ENCODE measurements at places on chromosomes 7 and 10.

GRCh38 chr7:7054252-7054830, 128.0 kb upstream of the C1GALT1 start:
- no peak for DNase-seq

GRCh38 chr7:133682364-133683181, 429.7 kb downstream of the EXOC4 start:
- DNase-seq = no peak

DNA sequence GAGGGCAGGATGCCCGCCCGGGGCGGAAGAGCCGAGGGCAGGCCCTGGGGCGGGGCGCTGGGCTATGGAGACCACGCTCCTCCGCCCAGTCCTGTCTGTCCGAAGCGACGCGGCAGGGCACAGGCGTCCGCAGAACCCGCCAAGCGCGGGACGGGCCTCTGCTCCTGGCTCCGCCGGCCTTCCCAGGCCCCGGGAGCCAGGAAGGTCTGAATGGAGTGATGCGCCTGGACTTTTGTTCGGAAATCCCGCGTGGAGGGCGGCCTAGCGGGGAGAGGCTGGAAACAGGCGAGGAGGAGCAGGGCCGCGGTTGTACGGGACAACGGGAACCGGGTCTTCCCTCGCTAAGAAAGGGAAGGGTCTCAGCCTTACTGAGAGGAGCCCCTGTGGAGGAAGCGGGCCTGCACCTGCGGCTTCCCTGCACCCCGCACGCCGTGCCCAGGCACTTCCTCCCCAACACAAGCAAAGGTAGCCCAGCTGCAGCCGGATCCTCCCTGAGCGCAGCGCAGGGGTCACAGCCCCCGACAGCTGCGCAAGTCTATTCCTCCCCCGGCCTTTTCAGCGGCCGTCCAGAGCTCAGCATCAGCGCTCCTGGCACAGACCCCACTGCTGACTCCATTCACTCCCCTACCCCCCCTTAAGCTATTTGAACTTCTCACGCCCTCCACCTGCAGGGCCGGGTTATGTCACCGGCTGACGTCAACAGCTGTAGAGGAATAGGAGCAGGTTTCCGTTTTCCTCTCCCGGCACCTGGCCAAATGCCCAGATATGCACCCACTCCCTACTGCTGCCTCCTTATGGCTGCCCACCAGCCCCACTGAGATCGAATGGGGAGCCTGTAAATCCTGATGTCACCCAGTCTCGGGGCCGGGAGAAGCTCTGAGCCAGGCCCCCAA, 143.2 kb upstream of the RET start:
- DNase-seq = peak; percentile 51

- no peak for DNase-seq
Measured at GRCh38 chr10:98619446-98619845, 172.7 kb upstream of the HPS1 start.

DNA sequence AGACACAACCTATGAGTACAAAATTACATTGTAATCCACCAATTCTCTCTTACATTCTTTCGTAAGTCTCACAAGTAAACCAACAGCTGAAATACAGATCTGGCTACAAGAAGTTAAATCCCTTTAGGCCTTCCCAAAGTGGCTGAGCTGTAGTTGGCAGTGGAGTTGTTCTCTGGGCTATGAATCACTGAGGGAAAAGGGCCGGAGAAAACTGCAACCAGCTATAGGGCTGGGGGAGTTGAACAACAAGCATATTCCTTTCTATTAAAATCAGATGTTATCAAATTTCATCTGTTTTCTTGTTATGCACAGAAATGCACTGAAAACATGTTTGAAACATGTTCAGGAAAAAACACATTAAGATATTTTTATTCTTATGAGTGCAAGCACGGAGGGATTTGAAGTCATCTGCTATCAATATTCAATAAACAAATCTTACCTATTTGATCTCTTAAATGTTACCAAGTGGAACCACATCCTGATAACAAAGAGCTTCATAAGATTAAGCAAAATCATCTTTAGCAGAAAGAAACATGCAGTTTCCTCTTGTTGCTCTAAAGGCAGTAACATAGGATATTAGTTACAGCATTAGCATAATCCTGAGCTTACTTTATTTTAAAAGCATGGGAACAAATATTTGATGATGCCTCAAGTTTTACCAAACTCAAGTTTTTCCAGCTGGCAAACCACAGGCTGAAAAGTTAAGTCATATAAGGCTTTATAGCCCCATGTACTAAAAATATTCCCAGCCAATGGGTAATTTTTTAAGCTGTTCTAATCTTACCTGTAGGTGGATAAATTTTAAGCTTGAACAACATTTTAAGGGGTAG, 212.7 kb downstream of the TAX1BP1 start:
- DNase-seq = peak; percentile 28

DNA sequence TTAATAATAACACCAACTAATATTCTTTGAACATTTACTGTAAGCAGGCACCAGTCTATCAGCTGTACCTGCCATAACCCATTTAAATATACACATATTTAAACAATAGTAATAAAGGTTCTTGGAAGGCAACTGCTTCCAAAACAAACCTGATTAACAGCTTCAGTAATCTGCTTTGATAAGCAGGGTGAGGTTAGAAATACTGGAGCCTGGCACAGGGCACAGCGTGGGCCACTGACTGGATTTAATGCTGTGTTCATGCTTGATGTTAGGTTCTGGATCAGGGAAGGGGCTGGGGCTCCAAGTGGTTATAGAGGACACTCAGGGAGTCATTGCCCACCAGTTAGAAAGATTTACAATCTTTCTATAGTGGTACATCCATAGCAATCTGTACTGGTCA, 10.9 kb upstream of the C10orf120 start:
- DNase-seq = no peak

DNA sequence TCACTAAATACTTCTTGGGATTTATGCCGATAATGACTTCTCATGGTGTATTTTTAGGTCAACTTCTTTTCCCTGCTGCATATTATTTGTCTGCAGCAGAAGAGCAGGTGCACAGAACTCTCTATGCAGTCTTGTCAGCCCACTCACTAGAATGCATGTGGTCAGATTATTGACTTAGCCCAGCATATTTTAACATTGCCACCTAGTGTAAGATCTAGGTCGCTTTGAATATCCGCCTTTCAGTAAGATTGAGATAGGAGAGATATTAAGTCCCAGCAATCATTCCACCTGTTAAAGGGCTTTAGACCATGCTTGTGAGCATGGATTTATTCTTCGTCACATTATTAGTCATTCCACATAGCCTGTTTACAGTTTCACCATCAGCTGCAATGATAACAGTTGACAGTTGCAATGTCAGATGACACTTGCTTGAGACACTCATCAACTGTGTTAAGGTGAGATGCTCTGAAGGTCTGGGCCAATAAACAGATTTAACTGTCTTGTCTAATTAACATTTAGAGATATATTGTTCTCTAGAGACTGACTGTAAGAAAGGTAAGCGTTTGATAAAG, 491.7 kb downstream of the ARL4A start:
- peak; percentile 41 for DNase-seq

DNA sequence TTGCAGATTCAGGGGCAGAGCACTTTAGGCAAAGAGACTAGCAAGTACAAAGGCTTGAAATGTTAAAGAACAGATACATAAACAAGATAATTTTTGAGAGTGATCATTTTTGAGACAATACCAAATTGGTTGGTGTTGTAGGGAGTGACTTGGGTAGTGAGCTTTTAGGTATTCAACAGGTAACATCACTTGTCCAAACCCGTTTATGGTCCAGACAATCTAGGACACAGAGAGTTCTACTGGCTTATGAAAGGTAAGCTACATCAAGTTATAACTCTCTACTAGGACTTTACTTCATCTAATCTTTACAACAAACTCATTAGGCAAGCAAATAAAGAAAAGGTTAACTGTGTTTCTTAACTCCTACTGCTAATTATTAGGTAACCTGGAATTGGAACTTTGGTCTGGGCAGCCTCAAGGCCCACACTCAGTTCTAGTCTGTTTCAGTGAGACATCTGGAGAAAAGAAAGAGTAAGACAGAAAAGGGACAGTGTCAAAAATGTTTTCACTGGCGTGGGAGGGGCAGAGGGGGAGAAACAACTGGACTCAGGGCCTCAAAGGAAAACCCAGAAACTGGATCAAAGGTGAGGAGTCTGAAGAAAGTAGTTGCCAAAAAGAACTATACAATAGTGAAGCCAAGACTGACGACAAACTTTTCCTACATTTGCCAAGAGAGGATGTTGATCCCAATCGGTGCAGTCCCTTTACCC, 39.2 kb downstream of the GNAT3 start:
- DNase-seq = no peak

DNA sequence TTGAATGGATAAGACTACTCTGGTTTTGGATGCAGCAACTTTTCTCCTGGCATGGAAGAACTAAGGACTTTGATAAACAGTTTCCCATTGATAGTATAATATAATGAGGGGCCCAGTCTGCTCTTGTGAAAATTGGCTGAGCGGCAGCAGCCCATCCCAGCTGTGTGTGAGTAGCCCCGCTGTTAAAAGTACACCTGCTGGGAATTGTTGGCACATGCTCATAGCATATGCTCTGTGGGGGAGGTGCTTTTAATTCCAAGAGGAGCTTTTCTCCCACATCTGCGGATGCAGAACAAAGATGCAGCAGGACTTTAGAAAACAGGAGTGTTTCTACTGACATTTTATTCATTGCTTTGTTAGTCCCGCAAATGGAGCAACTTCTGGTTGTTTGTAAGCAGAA, 19.0 kb downstream of the SRI start:
- no peak for DNase-seq

GRCh38 chr10:117928741-117929140, 118.0 kb downstream of the RAB11FIP2 start:
- DNase-seq = no peak

GRCh38 chr7:108459922-108460551, 3.8 kb upstream of the NRCAM start:
- peak; percentile 67 for DNase-seq

- no peak for DNase-seq
Measured at GRCh38 chr7:26574476-26574875, 282.8 kb downstream of the SNX10 start.

DNA sequence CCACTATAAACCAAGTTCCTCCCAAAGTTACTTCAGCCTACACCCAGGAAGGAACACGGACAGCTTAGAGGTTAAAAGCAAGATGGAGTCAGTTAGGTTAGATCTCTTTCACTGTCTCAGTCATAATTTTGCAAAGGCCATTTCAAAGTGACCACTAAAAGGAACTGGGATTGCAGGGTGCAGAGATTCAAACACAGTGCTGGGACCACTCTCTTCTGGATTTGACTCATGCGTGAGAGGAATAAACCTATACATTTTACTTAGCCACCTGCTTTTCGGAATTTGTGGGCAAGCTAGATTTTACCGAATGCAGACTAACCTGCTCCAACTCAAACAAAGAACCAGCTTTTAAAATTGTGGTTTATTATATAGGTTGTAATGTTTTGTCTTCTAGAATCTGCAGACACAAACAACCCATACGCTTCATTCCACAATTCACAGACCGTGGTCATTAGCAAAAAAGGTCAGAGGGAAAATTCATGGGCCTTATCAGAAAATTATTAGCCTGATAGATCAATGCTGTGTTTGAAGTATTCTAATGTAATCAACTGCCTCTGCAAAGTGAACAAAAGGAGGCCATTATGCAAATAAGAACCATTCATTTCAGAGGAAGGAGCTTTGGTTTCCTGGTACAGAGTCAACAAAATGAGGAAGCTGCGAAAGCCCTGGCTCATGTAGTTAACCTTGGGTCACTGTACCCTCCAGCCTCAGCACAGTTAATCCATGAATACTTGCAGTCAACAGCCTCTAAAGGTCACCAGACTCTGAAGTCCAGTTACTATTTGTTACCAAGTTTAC, 342.7 kb upstream of the KLF6 start:
- DNase-seq = no peak

- no peak for DNase-seq
Measured at GRCh38 chr10:110959379-110960332, 40.3 kb downstream of the SHOC2 start.

GRCh38 chr10:520402-520787, 169.1 kb downstream of the DIP2C start:
- peak; percentile 34 for DNase-seq

- DNase-seq = no peak
Measured at GRCh38 chr7:23175938-23176337, 5.9 kb upstream of the NUP42 start.

- peak; percentile 66 for DNase-seq
Measured at GRCh38 chr7:55022002-55022985, 3.5 kb downstream of the EGFR start.

GRCh38 chr7:101287032-101287431, 34.6 kb downstream of the IFT22 start:
- no peak for DNase-seq

DNA sequence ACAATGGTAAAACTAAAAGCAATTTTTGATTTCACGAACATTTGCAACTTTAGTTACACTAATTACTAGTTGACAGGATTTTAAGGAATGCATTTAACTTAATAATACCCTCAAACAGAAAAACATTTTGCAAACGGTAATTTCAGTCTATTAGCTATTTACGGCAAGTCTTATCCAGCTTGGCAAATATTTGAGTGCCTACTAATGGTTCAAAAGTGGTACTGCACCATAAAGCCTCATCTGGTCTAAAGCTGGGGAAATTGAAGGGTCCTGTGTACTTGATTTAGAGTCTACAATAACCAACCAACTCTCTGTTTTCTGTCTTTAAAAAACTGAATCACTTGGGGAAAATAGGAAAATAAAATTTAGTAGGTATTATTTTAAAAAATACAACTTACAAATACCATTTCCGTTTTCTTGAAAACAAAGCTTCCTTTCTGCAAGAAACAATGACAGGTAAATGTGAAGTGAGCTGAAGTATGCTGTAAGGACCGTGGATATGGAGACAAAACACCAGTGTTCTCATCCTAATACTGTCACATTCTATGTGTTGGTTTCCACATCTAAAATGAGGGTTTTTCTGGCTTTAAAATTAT, 142.3 kb downstream of the VPS50 start:
- peak; percentile 72 for DNase-seq

DNA sequence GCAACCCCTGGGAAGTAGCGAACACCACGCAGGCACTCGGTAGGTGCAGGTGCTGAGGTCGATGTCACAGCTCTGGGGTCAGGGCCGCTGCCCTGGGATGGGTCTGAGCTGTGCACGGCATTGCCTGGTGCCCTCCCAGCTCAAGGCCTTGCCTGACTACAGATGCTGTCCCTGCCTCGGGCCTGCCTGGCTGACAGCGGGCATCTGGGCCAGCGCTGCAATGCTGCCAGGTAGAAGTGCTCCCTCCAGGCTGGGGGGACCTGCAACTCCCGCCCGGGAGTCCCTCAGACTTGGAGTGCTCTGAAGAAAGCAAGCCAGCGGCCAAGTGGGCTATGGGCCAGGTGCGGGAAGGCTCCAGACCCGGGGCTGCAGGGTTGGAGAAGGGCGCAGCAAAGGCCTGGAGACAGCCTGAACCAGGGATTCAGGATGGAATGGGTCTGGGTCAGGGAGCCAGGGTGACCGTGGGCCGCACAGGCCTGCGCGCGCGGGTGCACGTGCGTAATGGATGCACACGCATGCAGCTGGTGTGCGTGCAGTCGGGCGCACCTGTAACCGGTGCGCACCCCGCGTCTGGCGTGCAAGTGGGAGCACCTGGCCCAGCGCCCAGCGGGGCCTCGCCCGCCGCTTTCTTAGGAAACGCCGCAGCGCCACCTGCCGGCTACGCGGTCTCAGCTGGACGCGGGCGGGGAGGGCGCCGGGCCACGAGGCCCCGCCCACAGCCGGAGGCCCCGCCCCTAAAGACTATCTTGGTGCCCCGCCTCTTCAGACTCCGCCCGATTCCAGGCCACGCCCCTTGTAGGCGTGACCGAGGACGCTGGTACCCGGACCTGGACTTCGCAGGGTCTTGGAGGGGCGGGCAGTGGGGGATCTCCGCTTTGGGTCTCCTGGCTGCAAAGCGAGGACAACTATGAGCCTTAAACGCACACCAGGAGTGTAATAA, 46.7 kb downstream of the MICALL2 start:
- DNase-seq = peak; percentile 86

GRCh38 chr7:103752995-103753394, 236.5 kb downstream of the RELN start:
- DNase-seq = peak; percentile 54

Measured in choroid plexus epithelial cell (primary cell).